PC-9 (cell line): ENCODE measurements at places on chromosomes 5 and 9. TPM values are rescaled to one million over a fixed set of nuclear protein-coding genes. Genes with fewer than 3 reads are reported as not detected.

- DNase-seq, result no peak
These were observed 166.3 kb downstream of the C5orf15 start for GRCh38 chr5:133801955-133802751.

DNA sequence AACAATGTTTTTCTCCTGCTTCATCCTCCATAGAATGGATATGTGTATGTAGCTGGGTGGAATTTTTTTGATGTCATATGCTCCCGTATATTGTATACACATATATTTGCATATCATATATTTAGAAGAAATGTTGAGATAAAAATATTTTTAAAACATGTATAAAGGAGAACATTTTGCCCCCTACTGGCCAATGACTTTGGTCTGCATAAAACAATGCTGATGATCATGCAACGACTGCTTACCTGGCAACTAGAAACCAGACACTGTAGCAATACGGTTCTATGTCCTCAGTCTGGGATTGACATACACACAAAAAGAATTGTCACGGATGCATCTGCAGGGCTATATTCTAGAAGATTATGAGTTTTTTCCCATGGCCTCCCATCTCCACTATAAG lies 503.6 kb downstream of the ELAVL2 start:
- DNase-seq, result no peak

- DNase-seq, result no peak
These were observed 26.4 kb downstream of the FBXL7 start for GRCh38 chr5:15526413-15526812.

DNA sequence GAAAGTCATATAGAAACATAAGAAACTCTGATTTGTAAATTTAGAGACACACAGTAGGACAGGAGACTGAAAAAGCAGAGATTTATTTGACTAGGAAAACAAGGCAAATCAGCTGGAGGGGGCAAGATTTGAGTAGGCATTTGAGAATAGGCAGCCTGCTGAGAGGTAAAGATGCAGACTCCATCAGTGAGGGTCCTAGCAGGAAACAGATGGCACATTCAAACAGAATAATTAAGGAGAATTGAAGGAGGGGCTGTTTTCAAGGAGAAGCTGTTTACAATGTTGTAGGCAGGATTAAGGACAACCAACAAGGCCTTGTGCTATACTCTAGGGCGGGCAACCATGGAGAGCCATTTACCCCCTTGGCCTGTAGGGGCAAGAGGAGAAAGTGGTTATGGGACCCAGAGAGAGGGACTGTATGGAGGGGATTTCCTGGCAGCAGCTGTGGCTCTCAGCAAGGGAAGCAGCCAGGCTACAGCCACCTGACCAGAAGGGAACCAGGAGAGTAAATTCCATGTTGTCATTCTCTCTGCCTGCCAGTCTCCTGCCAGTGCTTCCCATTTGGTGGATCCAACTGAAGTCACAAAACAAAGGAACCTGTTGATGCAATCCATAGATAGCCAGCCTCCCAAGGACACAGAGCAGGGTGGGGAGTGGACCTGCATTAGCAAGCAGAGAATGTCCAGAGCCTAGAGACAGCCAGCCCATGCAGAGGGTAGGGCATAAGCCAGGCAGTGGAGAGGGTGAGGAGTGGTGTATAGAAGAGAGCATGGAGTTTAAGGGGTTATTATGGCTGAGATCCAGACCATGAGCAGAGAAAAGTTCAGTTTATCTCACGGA lies 38.2 kb downstream of the PAPPA start:
- DNase-seq, result no peak

DNA sequence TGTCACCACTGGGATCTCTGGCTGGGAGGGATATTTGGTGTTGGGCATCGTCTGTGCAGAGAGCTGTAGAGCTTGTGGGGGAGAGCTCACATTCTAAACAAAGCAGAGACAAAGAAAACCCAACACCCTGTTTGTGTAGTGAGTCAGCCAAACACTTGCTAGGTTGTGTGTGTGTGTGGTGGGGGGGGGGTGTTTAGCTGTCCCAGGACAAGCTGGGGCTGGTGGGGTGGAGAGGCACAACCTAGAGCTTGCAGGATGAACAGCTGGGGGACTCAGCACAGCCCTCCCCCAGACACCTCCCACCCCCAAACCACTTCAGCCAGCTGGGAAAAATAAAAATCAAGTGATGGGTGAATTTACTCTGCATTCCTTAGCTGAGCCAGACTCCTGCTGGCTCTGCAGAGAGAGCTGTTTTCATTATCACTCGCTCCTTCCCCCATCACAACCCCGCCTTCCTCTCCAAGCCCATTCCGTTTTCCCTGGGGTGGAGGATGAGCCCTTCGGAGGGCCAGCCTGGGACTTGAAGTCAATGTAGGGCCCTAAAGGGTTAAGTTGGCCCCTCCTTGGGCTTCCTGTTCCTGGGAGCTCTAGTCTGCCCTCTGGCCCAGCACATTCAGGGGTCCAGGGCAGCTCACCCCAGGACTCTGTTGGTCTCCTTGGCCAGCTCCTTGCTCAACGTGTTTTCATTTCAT lies 2.6 kb downstream of the OLFML2A start:
- DNase-seq, result peak; percentile 77

The AMBP gene
- not detected in 2 replicates for total RNA-seq

DNA sequence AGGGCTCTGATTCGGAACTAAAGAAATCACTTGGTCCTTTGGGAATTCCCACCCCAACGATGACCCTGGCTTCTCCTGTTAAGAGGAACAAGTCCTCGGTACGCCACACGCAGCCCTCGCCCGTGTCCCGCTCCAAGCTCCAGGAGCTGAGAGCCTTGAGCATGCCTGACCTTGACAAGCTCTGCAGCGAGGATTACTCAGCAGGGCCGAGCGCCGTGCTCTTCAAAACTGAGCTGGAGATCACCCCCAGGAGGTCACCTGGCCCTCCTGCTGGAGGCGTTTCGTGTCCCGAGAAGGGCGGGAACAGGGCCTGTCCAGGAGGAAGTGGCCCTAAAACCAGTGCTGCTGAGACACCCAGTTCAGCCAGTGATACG lies 83.4 kb downstream of the GOLPH3 start:
- no peak for DNase-seq

GRCh38 chr5:84724683-84725082 lies 340.0 kb upstream of the EDIL3 start:
- DNase-seq, result no peak

- DNase-seq, result no peak
These were observed 1860.7 kb upstream of the WWC1 start for GRCh38 chr5:166430491-166431319.

DNA sequence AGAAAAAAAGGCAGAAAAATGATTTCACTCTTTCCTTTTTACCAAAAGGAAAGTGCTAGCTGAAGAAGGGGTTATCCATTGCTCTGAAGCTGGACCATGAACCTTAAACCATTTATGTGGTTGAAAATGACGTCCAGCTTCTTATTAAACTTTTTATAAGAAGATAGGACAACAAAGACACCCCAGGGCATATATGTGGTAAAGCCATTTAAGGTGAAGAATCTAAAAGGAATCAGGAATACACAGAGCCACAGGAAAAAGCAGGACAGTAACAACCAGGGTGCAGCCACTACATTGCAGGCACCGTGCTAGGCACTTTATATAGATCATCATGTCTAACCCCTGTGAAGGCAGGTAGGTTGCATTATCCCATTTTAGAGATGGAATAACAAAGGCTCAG lies 42.1 kb downstream of the RASEF start:
- DNase-seq, result no peak
